ENCODE measurements at places on chromosomes 16 and 17.
A peak's percentile ranks its signal among the peaks of the same experiment; 100 is the strongest.

DNA sequence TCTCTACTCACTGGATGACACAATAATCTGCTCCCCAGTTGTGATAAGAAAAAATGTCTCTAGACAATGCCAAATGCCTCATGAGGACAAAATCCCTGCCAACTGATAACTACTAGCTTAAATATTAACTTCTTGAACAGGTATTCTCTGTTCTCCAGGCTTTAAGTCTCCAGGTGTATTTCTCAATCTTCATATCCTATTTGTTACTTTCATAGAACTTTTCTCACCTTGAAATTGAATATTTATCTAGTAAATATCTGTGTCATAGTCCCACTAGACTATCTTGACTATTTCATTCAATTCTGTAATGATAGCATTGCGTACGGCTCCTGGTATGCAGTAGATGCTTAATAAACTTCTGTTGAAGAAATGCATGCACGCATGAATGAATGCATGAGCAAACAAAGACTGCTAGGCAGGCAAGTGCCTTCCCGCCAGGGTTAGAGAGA is 15.9 kb downstream of the HSD17B2 start:
- no peak for DNase-seq

- DNase-seq = no peak
Observed at GRCh38 chr17:71286625-71287024, 834.2 kb upstream of the SOX9 start.

DNA sequence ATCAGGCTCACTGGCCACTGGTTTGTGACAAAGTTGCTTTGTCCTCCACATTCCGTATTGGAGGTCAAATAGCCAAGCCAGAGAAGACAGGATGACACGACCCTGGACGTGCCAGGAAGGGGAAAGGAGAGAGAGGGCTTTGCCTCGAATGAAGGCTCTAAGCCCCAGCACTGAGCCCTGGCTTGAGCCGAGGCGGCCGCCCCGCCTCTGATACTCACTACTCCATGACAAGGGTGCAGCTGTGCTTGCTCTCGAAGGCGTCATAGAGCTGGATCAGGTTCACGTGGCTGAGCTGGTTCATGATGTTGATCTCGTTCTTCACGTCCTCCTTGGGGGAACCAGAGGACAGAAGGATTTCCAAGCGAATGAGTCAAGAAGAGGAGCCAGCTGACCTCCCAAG is 19.3 kb downstream of the MYLK3 start:
- no peak for DNase-seq

GRCh38 chr16:31143011-31143693 is 6.7 kb downstream of the PRSS36 start:
- DNase-seq = no peak

DNA sequence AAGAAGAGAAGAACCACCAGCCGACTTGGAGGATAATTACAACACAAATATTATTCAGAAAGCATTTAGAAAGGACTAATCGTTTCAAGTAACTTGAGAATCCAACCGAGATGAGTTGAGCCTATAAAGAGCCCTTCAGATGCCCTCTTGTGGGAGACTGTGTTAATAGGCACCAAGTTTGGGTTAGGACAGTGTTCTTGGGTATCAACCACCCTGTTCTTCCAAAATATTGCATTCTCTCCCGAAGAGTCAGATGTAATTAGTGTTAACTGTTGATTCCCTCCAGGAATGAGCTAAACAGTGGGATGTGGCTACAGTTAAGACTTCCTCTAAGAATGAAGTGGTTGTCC is 87.8 kb upstream of the NOL11 start:
- DNase-seq = peak; percentile 71

GRCh38 chr17:42163113-42163512 is 8.3 kb upstream of the RAB5C start:
- DNase-seq = no peak

DNA sequence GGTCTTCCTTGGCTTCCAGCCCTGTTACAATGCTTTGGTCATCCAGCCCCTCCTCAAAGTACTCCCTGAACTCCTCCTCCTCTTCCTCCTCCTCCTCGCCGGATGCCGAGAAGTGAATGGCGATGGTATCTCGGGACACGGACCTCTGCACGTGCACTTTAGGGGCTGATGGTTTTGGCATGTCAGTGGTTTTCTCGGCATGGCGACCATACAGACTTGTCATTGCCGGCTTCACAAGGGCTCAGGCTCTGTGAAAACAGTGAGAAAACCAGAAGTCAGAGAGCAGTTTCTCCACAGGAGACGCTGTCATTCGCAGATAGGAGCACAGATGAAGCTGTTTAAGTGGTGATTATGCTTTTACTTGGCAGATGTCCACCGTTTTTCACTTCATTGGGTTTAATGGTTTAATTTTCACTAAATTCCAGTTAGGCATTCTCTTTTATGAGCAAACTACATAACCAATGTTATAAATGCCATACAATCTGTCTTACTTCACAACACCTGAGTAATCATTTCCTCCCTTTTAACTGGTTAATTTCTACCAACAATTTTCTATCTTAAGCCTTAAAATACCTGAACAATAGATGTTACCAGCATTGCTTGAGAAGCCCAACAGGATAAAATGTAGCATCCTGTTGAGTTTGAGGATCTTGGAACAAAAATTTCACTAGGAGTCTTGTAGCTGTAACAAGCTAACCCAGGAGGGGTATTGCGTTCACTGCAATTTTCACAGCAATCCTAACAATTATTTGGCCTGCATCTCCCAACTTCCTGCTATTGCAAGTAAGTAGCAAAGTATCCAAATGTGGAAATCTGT is 48.9 kb downstream of the TEX2 start:
- DNase-seq = peak; percentile 74

- no peak for DNase-seq
Observed at GRCh38 chr17:32810690-32811089, 66.2 kb downstream of the MYO1D start.

DNA sequence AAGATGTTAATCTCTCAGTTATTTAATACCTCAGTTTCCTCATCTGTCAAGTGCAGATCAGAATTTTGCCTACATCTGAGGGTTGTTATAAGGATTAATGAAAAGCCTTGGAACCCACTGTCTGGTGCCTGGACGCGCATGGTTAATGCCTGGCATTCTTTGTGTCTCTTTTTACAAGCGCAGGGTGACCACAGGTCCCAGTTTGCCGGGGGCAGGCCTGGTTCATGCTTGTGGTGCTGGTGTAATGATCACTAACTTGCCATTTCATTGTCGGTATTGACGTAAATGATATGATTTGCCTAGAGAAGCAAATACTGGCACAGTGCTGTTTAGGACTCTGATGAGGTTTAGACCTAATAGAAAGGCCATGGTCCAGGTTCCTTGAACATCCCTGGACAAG is 23.1 kb downstream of the MRC2 start:
- DNase-seq = no peak

DNA sequence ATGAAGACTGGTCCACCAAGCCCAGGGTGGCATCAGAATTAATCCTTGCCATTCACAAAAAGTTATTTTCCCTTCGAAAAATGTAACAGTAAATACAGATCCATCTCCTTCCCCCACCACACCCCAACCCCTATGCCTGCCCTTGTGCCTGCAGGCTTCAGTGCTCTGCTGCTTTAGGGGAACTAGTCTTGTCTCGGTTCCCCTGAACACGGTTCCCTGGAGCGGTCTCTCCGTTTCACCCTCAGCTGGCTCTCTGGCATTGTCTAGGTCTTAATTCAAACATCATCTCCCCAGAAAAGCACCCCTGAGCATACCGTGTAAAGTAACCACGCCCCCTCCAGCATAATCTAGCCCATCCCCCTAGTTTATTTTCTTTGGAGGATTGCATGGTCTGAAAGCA is 25.8 kb downstream of the EMP2 start:
- no peak for DNase-seq

DNA sequence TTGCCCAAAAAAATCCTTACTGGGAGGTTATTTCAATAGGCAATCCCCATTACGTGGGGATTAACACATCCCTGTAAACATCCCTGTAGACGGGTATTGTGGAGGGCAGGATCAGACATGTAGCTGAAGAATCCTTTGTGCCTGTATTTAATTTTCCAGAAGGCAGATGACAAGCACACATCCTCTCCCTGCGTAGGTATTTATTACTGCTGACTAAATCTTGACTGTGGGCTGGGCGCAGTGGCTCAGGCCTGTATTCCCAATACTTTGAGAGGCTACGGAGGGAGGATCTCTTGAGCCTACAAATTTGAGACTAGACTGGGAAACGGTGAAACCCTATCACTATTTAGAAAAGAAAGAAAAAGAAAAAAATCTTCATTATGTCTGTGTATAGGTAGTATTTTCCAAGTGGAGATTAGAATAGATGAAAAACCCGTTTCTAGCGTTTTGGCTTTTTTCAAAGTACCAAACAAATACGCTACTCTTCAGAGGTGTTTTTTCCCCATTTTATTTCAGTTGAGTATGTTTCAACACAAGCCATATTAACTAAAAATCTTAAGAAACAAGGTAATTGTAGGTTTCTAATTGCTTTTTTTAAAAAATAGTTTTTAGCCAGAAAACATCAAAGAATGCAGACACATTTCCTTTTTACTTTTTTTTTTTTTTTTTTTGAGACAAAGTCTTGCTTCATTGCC is 1.5 kb upstream of the MARF1 start:
- DNase-seq = peak; percentile 20

DNA sequence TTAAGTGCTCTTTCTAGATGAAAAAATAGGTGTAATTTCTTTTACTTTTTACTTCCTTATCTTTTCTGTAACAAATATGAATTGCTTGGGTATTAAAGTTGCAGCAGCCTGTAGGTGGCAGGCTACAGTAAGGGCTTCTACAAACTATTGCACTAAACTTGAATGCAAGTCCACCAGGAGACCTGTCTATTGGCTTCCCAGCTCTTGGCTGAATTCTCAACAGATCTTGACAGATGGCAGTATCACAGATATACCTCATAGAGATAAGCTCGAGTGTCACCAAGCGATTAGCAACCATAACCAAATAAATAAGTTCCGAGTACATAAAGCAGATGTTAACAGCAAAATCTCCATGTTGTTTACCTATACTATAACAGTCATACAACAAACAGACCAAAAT is 5.9 kb downstream of the BBS2 start:
- DNase-seq = peak; percentile 85

- DNase-seq = no peak
Observed at GRCh38 chr17:60563743-60564142, 36.2 kb upstream of the PPM1D start.

- DNase-seq = no peak
Observed at GRCh38 chr16:4689864-4690704, 3.3 kb upstream of the NUDT16L1 start.

GRCh38 chr16:16163109-16163508 is 60.2 kb downstream of the ABCC6 start:
- no peak for DNase-seq

GRCh38 chr17:27807567-27808470 is 7.5 kb upstream of the NOS2 start:
- DNase-seq = no peak

DNA sequence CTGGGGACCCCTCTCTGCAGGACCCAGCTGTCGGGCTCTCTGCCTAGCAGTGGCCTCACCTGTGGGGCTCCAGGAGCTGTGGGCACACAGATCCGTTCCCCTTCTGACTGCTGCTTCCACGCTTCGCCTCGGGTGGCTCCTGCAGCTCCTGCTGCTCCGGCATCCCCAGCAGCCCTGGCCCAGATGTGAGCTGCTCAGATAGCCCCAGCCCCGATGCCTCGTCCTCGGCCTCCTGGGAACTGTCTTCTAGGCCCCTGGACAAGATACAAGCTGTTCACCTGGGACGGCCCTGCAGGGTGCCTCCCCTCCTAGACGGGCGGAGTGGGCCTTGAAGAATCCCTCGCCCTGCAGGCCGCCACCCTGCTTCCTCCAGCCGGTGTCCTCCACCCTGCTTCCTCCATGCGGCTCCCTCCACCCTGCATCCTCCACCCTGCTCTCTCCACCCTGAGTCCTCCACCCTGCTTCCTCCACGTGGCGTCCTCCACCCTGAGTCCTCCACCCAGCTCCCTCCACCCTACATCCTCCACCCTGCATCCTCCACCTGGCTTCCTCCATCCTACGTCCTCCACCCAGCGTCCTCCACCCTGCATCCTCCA is 11.0 kb downstream of the EMC6 start:
- DNase-seq = no peak

- DNase-seq = peak; percentile 90
Observed at GRCh38 chr17:72778169-72779151, 314.0 kb downstream of the SLC39A11 start.

DNA sequence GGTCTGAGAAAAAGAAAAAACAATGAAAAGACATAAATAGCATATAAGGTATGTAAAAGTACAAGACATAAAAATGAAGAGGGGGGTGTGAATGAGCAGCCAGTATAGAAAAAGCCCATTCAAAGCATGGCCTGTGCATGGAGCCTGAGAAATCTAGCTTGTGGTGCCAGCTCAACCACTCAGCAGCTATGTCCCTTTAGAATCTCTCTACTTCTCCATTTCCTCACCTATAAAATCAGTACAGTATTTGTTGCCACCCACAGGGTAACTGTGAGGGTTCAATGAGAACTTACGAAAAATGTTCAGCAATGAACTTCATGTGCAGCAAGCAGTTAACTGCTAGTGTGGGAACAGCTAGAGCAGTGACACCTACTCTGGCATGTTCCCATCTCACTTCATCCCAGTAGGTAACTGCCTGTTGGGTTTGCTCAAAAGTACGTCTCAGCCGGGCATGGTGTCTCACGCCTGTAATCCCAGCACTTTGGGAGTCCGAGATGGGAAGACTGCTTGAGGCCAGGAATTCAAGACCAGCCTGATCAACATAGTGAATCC is 15.3 kb downstream of the CYTH1 start:
- no peak for DNase-seq

- DNase-seq = no peak
Observed at GRCh38 chr16:79380995-79381602, 219.4 kb downstream of the MAF start.

DNA sequence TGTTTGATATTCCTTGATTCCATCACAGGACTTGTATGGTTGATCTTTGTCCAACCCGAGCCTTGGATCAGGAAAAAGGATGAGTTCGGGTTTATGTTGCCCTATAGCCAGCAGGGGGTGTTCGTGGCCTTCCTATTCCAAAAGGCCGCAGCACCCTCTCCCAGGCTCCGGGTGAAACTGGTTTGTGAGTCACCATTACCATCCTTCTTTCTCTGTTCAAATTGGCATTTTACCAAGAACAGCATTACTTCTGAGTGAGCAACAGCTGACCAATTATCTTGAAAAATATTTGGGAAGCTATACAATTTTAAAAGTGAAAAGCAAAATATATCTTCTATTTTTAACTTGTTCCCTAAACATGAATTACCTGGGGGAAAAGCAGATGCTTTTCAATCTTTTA is 24.3 kb upstream of the KRT20 start:
- DNase-seq = no peak

DNA sequence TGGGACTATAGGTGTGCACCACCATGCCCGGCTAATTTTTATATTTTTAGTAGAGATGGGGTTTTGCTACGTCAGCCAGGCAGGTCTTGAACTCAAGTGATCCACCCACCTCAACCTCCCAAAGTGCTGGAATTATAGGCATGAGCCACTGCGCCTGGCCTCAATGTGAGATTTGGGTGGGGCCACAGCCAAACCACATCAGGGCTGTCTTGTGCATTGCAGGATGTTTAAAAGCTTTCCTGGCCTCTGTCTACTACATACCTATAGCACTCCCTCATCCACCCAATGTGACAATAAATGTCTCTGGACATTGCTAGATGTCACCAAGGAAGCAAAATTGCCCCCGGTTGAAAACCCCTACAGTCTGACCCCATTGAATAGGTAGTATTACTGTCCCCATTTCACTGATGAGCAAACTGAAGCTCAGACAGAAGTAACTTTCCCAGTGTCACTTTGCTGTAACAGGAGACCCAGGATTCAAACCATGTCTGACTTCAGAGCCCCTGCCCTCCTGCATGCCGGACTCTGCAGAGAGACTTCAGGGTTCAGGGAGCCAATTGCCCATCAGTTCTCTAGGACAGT is 3.6 kb upstream of the MAP3K14 start:
- DNase-seq = no peak
